HCT116 (cell line): ENCODE measurements at places on chromosomes 16 and 17.

DNA sequence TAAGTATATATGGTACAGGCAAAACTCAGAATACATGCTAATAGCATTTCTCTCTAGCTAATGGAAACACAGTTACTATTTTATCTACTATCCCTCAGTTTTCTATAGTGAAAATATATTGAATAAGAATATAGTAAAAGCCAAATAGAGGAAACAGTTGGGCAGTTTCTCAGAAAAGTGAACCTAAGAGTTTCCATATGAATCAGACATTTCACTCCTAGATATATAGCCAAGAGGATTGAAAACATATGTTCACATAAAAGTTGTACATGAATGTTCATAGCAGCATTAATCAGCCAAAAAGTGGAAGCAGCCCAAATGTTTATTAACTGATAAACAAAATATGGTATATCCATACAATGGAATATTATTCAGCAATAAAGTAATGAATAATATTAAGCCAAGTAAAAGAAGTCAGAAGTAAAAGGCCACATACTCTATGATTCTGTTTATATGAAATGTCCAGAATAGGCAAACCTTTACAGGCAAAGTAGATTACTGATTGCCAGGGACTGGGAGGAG, 134.6 kb downstream of the CYB561 start:
- no peak for DNase-seq

- DNase-seq, result no peak
Observed at GRCh38 chr17:14330492-14330962, 29.6 kb downstream of the HS3ST3B1 start.

DNA sequence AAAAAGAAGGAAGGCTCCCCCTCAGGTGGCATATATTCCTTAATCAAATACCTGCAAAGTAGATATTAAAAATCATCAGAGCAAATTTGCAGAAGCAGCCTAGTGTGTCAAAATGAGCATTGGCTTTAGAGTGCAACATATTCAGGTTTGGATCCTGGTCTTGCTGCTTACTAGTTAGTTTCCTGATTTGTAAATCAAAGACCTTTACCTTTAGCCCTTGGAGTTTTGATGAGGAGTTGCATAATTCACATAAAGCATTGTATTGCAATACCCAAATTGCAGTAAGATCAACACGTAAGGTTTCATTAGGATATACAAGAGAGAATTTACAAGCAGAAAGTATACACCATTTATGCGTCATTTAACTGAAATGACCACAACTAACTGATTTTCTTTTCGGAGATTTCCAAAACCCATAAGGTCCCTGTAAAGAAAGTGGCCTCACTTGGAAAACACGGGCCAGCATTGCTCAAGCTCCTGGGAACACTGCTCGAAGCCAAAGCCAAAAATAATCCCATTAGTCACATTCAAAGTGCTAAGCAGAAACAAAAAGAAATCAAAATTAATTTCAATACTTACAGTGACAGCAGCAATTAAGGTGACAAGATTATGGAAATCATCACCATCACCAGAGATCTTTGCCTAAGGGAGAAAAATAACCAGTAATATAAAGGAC, 415.9 kb upstream of the ERCC4 start:
- DNase-seq, result no peak

GRCh38 chr17:30594223-30594952, 117.2 kb downstream of the GOSR1 start:
- DNase-seq, result no peak

- peak; percentile 89 for DNase-seq
Observed at GRCh38 chr17:879546-880442, 97.6 kb downstream of the MRM3 start.
